ENCODE measurements at places on chromosomes 2 and 18. TPM values are rescaled to one million over a fixed set of nuclear protein-coding genes. Genes with fewer than 3 reads are reported as not detected.
A peak's percentile ranks its signal among the peaks of the same experiment; 100 is the strongest.

Gene GALR1
- not detected for total RNA-seq

Gene CYTIP
- total RNA-seq: 0.54 TPM

Gene SULT1C4
- total RNA-seq: 11.3 TPM

Gene BOLA3
- 56.2 TPM for total RNA-seq

Gene CTDSP1
- total RNA-seq: 70.5 TPM

Gene MOCOS
- total RNA-seq: 1.1 TPM

GRCh38 chr2:43226955-43227829 lies 786 bp upstream of the ZFP36L2 start:
- no peaks in the 10 kb centered on the region for H3K36me3 ChIP-seq
- H3K27ac ChIP-seq: peak overlapping the region; percentile 79

- H3K4me3 ChIP-seq: peak overlapping the region; percentile 30
- H3K4me1 ChIP-seq: peaks cover 27% of the 10 kb centered on the region
- DNase-seq: peak; percentile 77
These were observed 6.8 kb downstream of the ASXL3 start for GRCh38 chr18:33584548-33585430.

DNA sequence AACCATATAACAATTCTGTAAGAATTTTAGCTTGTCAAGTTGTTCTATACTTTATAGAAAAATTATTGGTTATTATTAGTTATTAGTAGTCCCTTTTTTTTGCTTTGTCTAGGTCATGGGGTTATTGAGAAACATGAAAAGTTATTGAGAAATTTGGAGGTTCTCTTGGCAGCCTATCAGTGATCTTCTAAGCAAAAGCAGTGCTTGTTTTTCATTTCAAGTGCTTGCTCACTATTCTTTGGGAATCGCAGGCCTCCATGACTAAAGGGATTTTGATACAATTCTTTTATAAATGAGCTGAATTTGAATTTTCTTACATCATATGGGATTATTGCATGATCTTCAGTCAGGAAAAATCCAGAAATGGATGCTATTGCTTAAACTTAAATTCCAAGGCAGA lies 25.8 kb downstream of the PLEKHA3 start:
- no peak overlapping the region for H3K27ac ChIP-seq
- DNase-seq: no peak
- H3K27me3 ChIP-seq: no peaks in the 10 kb centered on the region
- H3K4me1 ChIP-seq: peaks cover 20% of the 10 kb centered on the region
- H3K4me3 ChIP-seq: no peak overlapping the region
- peaks cover 28% of the 10 kb centered on the region for H3K36me3 ChIP-seq

DNA sequence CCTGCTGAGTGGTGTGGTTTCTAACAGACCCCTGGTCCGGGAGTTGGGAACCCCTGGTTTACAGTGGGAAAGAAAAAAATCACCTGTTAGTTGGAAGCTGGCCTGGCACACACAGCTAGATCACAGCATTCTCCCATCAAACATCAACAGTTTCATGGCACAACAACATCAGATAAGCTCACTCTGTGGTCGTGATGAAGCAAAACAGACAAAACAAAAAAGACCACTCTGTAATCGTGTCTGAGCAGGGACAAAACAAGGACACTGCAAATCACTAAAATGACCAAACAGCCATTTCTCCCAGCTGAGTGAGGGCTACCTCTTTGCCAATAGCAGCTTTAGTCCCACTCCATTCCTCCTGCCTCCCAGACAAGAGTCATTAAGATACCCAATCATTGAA lies 9.0 kb upstream of the IMPACT start:
- no peak overlapping the region for H3K27ac ChIP-seq
- no peaks in the 10 kb centered on the region for H3K36me3 ChIP-seq
- H3K4me1 ChIP-seq: peaks cover 3% of the 10 kb centered on the region
- no peaks in the 10 kb centered on the region for H3K27me3 ChIP-seq
- no peak for DNase-seq

DNA sequence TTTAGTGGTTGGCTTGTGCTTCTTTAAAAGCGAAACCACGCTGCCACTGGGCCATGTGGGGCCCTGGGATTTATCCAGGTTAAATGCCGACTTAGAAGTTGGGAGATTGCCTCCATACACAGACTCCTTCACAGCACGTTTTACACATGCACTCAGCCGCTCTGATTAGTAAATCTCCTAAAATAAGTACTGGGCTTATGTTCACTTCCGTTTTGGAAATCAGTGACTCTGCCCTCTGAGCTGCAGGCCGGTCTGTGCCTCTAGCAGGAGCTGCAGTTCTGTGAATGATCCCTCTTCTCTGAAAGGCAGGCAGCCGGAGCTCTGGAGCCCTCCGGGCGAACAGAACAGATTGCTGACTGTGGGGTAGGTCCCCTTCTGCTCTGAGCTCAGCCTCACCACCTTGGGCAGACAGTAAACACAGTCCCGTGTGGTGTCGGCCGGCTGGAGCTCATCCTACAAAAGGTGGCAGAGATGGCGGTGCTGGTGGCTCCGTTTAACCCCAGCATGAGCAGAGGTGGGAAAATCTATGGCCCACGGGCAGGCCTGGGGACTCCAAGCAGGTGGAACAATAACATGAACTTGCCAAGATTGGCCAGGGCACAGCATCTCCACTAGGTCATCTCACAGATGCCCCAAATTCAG lies 9.8 kb upstream of the RAB17 start:
- H3K36me3 ChIP-seq: no peaks in the 10 kb centered on the region
- H3K27me3 ChIP-seq: no peaks in the 10 kb centered on the region
- H3K4me3 ChIP-seq: no peak overlapping the region

DNA sequence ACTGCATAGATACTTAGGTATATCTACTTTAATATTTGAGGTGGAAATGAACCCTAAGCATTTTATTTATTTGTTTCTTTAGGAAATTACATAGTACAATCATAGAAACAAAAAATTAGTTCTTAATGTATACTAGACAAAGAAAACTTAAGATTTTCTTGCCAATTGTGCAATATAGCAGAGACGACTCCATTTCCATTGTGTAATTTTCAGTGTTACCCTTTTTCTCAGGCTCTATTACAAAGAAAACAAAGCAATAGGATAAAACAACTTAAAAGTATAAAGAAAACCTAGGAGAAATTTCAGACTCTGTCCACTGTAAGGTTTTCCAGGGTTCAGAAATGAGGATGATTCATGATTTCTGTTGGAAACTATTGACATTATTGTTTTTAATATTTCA lies 89.0 kb upstream of the SERTAD2 start:
- DNase-seq: no peak
- no peak overlapping the region for H3K4me3 ChIP-seq
- H3K27ac ChIP-seq: no peak overlapping the region
- no peaks in the 10 kb centered on the region for H3K4me1 ChIP-seq

GRCh38 chr2:16413285-16413684 lies 252.3 kb downstream of the CYRIA start:
- H3K27me3 ChIP-seq: no peaks in the 10 kb centered on the region
- no peaks in the 10 kb centered on the region for H3K36me3 ChIP-seq
- H3K4me1 ChIP-seq: no peaks in the 10 kb centered on the region
- no peak overlapping the region for H3K4me3 ChIP-seq
- no peak overlapping the region for H3K27ac ChIP-seq
- DNase-seq: no peak

- no peak for DNase-seq
- no peak overlapping the region for H3K27ac ChIP-seq
- no peak overlapping the region for H3K4me3 ChIP-seq
These were observed 7.0 kb downstream of the TTC39C start for GRCh38 chr18:24021505-24021904.

Data from neural progenitor cell (in vitro differentiated cells).